Stimulated activated CD8-positive, alpha-beta memory T cell treated with anti-CD3 and anti-CD28 coated beads, Interleukin-15, amount 100 ng/mL, for 1 hour (primary cell): ENCODE measurements at places on chromosomes 4 and X.

- DNase-seq, result no peak
These were observed 37.6 kb downstream of the C4orf50 start for GRCh38 chr4:5980436-5981155.

- no peak for DNase-seq
These were observed 6.3 kb downstream of the C1QTNF7 start for GRCh38 chr4:15434091-15434490.

DNA sequence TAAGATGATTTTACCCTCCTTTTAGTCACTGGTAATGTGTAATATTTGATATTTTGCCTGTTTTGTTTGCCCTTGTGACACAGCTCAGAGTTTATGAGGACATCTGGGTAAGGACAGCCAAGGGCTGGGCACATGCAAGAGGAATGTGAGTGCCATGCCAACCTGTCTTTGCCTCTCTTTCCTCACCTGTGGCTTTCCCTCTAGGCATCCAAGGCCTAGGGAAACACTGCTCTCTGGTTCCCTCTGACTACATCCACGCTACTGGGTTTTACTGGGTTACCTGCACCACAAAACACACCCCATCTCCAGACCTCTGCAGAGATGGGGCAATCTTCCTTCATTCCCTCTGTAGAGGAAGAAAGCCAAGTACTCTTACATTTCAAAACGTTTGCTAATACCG lies 7.7 kb downstream of the HPGDS start:
- no peak for DNase-seq

DNA sequence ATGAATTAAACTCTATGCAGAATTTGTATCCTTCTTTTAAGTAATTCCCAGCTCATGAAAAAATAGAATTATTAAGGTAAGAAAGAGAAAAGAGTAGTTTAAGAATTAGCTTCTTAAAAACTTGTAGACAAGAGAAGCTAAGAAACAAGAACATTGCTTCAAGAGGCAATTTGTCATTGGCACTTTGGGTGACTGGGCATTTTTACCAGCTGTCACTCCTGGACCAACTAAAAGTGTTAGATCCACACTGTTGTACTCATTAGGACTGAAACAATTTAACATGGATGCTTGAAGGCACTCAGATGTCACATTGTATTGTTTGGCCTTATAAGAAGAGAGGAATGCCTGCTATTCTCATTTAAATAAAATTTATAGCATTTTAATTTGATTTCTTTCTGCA lies 7.4 kb downstream of the COL25A1 start:
- DNase-seq, result no peak

GRCh38 chr4:101952985-101953384 lies 162.5 kb downstream of the BANK1 start:
- no peak for DNase-seq
